Brain pericyte (primary cell): ENCODE measurements at places on chromosomes 16 and 17.
A peak's percentile ranks its signal among the peaks of the same experiment; 100 is the strongest.

DNA sequence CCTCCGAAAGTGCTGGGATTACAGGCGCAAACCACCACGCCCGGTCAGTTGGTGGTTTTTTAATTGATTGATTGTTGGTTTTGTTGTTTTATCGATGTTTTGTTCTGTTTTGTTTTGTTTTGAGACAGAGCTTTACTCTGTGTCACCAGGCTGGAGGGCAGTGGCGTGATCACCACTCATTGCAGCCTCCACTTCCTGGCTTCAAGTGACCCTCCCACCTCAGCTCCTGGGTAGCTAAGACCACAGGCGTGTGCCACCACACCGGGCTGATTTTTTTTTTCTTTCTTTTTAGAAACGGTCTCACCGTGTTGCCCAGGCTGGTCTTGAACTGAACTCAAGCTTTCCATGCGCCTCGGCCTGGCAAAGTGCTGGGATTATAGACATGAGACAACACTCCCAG lies 12.4 kb downstream of the FAM234A start:
- no peak for DNase-seq

DNA sequence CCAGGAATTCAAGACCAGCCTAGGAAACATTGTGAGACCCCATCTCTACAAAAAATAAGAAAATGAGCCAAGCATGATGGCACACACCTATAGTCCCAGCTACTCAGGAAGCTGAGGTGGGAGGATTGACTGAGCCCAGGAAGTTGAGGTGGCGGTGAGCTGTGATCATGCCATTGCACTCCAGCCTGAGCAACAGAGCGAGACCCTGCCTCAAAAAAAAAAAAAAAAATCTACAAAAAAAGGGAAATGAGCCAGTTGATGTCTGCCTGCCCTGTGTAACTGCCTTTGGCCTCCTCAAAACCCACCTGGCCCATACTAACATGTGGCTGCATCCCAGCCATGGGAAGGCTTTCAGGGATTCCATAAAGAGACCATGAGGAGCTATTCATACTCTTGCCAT lies 4.5 kb downstream of the RANBP10 start:
- no peak for DNase-seq

- no peak for DNase-seq
Observed at GRCh38 chr16:1990351-1991134, 773 bp downstream of the SYNGR3 start.

DNA sequence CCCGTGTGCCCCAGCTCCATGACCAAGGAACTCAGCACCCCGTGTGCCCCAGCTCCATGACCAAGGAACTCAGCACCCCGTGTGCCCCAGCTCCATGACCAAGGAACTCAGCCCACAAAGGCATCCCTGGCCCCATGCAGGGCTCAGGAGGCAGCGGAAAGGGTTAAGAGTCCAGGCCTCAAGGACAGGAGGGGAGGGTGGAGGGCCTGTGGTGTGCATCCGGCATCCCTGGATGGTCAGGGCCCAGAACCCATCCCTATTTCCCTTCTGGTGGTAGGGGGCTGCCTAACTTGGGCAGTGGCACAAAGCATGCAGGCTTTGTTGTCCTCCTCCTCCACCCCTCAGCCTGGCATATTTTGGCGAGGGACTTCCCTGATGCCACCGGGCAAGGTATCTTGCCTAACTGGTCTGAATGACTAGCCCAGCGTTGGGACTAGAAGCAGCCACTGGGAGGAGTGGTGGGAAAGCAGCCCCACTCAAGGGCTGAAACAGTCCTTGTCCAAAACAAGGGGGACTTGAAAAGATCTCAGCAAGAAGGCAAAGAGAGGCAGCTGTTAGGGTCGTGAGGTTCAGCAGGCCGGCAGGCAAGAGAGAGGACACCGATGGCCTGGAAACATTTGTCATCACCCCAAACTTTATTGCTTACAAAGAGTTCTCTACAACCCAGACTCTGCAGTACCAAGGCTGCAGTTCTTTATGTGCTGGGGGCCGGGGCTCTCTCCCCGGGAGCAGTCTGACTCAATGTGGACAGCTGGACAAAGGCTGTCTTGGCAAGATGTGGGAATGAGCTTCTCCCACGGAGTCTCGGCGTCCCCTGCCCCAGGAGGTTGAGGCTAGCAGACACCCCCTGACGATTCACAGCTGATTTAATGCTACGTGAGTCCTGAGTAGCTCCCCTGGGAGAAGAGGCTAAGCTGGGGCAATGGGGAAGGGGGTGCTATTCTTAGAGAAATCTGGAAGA lies 902 bp upstream of the SPATA32 start:
- DNase-seq: peak; percentile 59

- DNase-seq: no peak
Observed at GRCh38 chr16:58187665-58188421, 10.1 kb downstream of the CSNK2A2 start.

DNA sequence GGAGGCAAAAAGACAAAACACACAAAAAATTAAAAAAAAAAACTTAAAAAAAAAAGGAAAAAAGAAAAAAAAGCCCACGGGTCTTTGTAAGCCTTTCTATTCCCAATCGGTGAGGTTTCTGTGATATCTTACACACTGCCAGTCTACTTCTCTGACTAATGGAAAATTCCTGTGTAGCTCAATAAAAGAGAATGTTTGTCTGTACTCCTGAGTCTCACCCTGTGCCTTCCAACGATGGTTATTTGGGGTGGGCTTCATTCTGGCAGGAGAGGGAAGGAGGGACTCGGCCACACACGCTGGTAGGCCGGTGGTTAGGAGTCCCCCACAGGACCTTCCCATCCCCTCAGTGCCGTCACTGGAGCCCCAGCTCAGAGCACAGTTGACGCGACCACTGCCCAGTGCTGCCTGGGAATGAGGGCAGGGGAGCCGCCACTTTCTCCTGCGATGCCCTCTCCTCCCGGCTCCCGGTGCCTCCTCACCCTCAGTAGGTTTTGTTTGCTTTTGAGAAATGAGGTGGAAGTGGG lies 68.0 kb downstream of the AMFR start:
- DNase-seq: no peak
